ENCODE measurements at places on chromosomes 5 and 9.

DNA sequence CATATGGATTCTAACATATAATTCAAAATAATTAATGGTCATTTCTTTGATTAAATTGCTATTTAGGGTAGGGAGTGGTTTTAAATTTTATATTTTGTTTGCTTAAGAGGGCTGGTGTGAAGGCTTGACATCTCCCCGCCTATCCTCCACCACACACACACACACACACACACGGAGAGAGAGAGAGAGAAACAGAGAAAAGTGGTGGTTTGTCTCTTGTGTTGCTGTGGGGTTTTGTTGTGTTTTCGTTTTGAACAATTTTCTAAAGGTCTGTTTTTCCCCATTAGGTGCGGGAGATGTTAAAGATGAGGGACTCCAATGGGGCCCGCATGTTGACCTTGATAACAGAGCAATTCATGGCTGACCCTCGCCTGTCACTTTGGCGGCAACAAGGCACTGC lies 161.9 kb downstream of the ZSWIM6 start:
- DNase-seq = no peak

DNA sequence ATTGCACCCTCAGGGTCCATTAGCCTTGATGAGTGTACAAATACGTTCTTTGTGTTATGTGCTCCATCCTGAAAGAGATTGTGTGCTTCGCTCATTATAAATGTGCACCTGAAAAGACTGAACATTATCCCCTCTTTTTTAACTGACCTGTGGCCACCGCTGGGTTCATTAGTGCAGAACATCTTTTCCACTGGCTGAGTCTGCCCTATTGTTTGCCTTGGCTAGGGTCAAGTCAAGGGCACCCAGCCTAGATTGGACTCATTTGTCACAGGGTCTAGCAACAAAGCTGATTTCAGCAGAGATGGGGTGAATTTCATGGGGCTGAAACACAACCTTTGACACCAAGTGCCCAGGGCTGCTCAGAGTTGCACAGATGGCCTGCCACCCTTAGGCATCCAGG lies 764.1 kb upstream of the ARRDC3 start:
- DNase-seq = no peak

- DNase-seq = no peak
These were observed 4.6 kb downstream of the NMRK1 start for GRCh38 chr9:75083188-75083970.

- DNase-seq = no peak
These were observed 15.4 kb upstream of the ANGPTL2 start for GRCh38 chr9:127137640-127138360.

GRCh38 chr5:164235300-164235891 lies 730.0 kb downstream of the MAT2B start:
- DNase-seq = no peak

DNA sequence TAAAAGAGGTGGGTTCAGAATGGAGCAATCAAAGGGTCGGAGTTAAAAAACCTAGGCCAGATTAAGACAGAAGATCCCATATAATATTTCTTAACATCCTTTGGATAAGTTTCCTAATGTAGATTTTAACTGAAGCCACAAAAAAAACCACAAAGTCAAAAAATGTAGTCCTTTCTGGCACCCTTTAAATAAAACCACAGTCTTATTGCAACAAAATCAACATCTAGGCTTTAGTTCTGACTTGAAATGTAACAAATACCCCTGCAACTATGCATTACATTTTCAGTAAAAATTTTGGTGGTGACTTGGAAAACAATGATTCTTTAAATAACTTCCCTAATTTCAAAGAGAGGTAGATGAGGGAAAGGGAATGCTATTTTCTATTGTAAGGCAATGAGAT lies 109.2 kb downstream of the PSAT1 start:
- DNase-seq = no peak

DNA sequence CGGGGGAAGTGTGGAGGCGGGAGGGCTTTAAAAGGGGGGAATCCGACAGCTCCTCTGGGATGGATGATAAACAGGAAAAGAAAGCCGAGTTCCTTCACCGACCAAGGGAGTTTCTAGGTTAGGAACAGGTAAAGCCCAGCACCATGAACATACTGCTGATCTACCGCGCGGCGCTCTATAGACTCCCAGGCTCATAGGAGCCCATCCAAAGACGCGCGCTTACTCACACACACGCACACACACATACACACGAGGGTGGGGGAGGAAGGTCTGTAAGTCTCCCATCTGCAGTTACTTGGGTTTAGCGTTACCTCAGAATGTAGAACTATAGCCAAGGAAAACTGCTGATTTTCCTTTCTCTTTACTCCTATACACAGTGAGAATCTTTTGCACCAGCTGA lies 2.6 kb upstream of the GABRB2 start:
- DNase-seq = no peak

- DNase-seq = no peak
These were observed 169.2 kb upstream of the MVB12B start for GRCh38 chr9:126157423-126157822.

DNA sequence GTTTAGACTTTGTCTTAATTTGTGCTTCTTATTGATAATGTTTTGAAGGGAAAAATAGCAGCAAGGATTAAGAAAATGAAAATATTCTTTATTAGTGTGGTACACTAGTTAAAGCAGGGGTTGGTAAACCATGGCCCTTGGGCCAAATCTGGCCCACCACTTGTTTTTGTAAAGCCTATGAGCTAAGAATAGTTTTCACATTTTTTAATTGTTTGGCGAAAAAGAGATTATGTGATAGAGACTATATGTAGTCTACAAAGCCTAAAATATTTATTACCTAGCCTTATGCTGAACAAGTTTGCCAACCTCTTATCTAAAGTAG lies 57.2 kb downstream of the KCNN2 start:
- no peak for DNase-seq

GRCh38 chr5:128099944-128100343 lies 16.4 kb downstream of the SLC12A2 start:
- no peak for DNase-seq

- no peak for DNase-seq
These were observed 28.1 kb downstream of the ADGRD2 start for GRCh38 chr9:124478354-124478753.

GRCh38 chr9:104780796-104781395 lies 17.0 kb downstream of the NIPSNAP3B start:
- no peak for DNase-seq

GRCh38 chr9:93525476-93525875 lies 50.9 kb upstream of the PHF2 start:
- DNase-seq = no peak

GRCh38 chr9:3931996-3932906 lies 367.6 kb downstream of the GLIS3 start:
- no peak for DNase-seq

- no peak for DNase-seq
These were observed 288.3 kb upstream of the CLINT1 start for GRCh38 chr5:158147227-158147626.

- DNase-seq = no peak
These were observed 30.5 kb upstream of the DAB2IP start for GRCh38 chr9:121620777-121621449.

DNA sequence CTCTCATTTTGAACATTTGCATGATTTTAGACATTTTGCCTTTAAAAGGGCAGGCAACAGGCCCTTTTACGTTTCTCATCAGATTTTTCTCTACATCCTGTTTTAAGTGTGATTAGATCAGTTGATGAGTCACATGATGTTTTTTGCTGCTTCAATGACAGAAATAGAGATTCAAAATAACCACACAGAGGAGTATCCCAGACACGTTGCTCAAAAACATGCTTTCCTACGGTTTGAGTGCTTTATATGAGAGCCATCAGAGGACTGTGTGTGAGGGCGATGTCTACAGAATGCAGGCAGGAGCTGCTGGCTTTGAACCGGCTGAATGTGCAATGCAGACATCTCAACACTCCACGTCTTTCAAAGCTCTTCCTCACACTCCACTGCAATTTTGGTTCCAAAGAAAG lies 42.1 kb downstream of the OTULIN start:
- no peak for DNase-seq

GRCh38 chr5:73513996-73514395 lies 15.8 kb downstream of the BTF3 start:
- DNase-seq = no peak

- DNase-seq = no peak
These were observed 65.5 kb downstream of the PLK2 start for GRCh38 chr5:58394339-58394738.

- no peak for DNase-seq
These were observed 530.0 kb downstream of the CCDC171 start for GRCh38 chr9:16082796-16083195.

DNA sequence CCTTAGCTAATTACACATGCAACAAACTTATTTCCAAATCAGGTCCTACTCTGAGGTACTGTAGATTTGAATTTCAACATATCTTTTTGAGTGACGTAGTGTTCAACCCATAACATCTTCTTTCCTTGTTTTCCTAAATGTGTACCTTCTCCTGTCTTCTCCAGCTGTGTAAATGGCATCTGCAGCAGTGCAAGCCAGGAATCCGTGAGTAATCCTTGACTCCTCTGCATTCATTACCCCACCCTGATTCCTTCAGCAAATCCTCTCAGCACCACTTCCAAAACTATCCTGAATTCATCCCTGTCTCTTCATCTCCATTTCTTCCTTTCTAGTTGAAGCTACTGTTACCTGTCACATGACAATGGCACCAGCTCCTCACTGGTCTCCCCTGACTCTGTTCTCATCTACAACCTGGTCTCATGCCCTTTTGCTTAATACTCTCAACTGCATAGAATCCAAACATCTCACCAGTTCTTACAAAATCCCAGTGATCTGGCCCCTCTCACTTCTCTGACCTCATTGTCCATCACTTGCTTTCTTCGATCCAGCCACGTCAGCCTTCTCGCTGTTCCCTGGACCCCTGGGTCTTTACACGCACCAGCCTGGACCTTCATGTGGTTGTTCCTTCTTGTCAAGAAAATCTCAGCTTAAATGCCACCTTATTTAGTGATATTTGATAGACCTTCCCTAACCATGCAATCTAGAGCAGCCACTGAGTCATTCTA lies 14.6 kb upstream of the TRAF1 start:
- DNase-seq = no peak

- no peak for DNase-seq
These were observed 31.2 kb upstream of the AFAP1L1 start for GRCh38 chr5:149240354-149240998.

DNA sequence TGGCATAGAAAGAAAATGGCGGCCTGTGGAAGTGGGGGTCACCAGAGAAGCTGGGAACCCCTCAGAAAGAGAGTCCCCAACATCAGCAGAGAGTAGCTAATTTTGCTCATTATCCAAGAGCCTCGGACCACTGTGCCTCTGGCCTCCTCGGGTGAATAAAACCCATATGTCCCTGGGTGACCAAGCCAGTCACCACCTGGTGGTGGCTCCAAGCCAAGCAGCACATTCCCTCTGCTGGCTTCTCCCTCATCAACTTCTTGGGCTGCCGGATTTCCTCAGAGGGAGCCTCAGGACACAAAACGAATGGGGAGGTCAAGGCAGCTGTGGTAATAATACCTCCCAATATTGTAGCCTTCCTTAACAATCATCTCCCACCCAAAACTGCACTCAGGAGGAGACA lies 242.5 kb downstream of the NFIB start:
- no peak for DNase-seq

DNA sequence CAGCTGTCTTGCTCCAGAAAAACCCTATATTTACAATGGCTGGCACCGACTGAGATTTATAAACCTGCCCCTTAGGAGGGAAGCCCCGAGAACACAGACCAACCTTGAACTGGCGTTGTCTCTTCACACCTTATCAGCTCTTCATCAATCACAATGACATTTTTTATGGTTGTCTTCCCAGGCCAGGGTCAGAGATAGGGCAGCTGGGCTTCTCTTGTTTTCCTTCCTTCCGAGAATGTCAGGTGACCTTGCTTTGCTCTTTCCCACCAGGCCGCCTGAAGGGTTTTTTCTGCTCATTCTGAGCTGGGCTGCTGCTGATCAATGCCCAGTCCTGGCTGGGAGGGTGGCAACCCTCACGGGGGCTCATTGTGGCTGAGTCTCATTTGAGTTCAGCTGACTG lies 619.1 kb downstream of the CCDC171 start:
- DNase-seq = no peak

DNA sequence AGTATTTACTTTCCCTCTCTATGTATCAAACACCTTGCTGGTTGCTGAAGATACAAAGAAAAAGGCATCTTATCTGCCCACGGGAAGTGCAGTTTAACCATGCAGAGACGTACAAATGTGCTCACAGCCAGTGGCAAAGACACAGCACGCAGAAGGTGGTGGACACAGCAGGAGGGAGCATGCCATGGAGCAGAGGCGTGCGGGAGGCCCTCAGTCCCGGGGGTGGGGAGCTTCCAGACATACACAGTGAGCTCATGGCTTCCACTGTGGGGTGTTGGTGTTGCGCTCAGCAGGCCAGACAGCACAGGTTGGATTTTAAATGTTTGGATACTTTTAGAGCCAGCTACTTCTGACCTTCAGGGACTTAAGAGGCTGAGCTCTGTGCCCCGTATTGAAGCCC lies 8.8 kb upstream of the BARX1 start:
- DNase-seq = no peak

DNA sequence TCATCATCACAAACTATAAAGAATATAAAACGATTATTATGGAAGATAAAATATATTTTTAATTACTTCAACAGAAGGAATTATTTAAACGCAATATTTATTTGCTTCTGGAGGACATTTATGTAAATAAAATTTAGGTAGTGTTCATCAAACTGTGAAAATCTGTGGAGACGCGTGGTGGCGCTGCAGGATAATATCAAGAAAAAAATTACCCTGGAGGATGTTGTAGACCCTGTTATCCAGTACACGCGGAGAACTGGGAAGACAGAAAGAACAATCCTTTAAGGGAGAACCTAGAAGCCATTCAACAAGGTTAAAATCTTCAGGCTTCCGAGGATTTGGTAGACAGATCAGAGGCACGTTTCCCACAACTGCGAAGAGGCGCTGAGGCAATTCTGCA lies at the start of gene PCDHB12:
PCDHB12 (plus strand) TSS at position 242 of the 400 bp plus-strand sequence. CDS start 189 bp downstream, outside the sequence.
- DNase-seq = no peak

- DNase-seq = no peak
These were observed 27.8 kb downstream of the PRLR start for GRCh38 chr5:35202319-35203111.

- DNase-seq = no peak
These were observed 577.6 kb downstream of the CSNK1G3 start for GRCh38 chr5:124089578-124089977.

DNA sequence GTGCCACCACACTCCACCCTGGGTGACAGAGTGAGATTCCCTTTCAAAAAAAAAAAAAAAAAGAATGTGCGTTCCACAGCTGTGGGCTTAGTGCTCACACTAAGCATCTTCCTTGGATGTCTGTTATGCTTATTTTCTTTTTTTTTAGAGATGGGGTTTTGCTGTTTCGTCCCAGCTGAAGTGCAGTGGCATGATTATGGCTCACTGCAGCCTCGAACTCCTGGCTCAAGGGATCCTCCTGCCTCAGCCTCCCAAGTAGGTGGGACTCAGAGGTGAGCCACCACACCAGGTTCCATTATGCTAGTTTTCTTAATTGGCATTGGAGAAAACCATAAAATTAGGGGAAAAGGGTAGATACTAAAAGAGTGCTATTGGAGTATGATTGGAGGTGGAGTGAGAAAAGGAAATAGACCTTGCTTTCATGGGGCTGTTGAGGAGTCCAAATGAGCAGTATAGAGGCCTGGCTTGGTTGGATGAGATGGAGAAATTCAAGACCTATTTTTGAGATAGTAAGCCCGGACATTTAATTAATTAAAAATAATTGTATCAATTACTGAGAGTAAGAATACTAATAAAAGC lies 978 bp upstream of the BRD3OS start:
- no peak for DNase-seq

GRCh38 chr5:30768056-30768690 lies 425.3 kb upstream of the CDH6 start:
- DNase-seq = no peak

Data from GM18507 (cell line).